ENCODE measurements at places on chromosomes 13 and 19. TPM values are rescaled to one million over a fixed set of nuclear protein-coding genes. Genes with fewer than 3 reads are reported as not detected.

Gene ZNF180
- total RNA-seq: 6.4 TPM

Gene PCDH9
- total RNA-seq: 0.26 TPM

Gene NKPD1
- total RNA-seq: 0.26 TPM

Gene SEMA6B
- under 0.01 TPM for total RNA-seq

Gene GPR4
- not detected for total RNA-seq

Gene NDUFA3
- total RNA-seq: 10.3 TPM

Gene KLF1
- under 0.01 TPM for total RNA-seq

Gene IL17D
- total RNA-seq: 3.1 TPM

Gene SYT5
- 0.50 TPM for total RNA-seq

Gene ZNF729
- total RNA-seq: not detected

Gene ICAM5
- 2.5 TPM for total RNA-seq

Gene PSG3
- total RNA-seq: not detected

Gene FPR2
- total RNA-seq: not detected

Gene PLPPR3
- 2.5 TPM for total RNA-seq

Gene HS6ST3
- not detected for total RNA-seq

Gene OLFM4
- not detected for total RNA-seq

Gene ICAM4
- 1.8 TPM for total RNA-seq

Gene ZNF541
- total RNA-seq: not detected

Gene TLE6
- total RNA-seq: 0.51 TPM

Gene VAV1
- not detected for total RNA-seq

Gene FLT1
- total RNA-seq: 1.3 TPM

Gene ZNF418
- 8.4 TPM for total RNA-seq

Gene ZSCAN1
- under 0.01 TPM for total RNA-seq

Gene AP1M2
- not detected for total RNA-seq

Gene C13orf42
- total RNA-seq: not detected

Gene TRPC4
- 1.7 TPM for total RNA-seq

Gene BORCS8
- 13.9 TPM for total RNA-seq

Gene SPRED3
- 1.5 TPM for total RNA-seq

Gene FCAR
- total RNA-seq: not detected

Gene CKAP2
- total RNA-seq: 9.5 TPM

Gene MISP
- total RNA-seq: not detected

Gene KHSRP
- total RNA-seq: 84.7 TPM

Gene RNF113B
- total RNA-seq: not detected

Gene VSTM2B
- total RNA-seq: not detected

Gene RFPL4AL1
- not detected for total RNA-seq

Gene SLC25A41
- 0.26 TPM for total RNA-seq

Gene NCCRP1
- not detected for total RNA-seq

Gene ZNF610
- 3.3 TPM for total RNA-seq

Gene CRLF1
- 2.5 TPM for total RNA-seq

Gene SCGB2B2
- total RNA-seq: 0.50 TPM

All from fibroblast of lung (primary cell).